ENCODE measurements at places on chromosomes 16 and 17.

- no peak for DNase-seq
Observed at GRCh38 chr17:15398736-15399331, 57.4 kb upstream of the TEKT3 start.

- DNase-seq: no peak
Observed at GRCh38 chr16:49466529-49466831, 92.9 kb downstream of the C16orf78 start.

DNA sequence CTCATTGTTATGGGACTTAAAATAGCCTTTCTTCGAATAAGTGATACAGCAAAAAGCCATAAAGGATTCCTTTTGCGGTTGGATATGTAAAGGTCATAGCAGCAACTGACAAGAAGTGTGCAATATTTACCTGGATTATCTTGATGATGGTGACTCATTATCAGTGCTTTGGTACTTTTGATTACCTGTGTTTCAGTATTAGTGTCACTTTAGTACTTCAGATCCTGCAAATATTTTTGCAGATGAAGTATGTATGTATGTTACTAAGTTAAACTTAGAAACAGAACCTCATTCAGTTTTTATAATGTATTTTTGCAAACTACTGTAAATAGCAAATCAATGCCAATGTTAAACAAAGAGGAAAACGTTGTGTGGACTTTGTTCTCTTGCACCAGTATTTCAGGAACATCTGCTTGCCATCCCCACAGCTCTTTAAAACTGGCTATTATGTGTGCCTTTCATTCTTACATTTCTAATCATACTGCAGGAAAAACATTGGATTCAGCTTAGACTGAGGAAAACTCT, 10.5 kb downstream of the CNEP1R1 start:
- DNase-seq: no peak

DNA sequence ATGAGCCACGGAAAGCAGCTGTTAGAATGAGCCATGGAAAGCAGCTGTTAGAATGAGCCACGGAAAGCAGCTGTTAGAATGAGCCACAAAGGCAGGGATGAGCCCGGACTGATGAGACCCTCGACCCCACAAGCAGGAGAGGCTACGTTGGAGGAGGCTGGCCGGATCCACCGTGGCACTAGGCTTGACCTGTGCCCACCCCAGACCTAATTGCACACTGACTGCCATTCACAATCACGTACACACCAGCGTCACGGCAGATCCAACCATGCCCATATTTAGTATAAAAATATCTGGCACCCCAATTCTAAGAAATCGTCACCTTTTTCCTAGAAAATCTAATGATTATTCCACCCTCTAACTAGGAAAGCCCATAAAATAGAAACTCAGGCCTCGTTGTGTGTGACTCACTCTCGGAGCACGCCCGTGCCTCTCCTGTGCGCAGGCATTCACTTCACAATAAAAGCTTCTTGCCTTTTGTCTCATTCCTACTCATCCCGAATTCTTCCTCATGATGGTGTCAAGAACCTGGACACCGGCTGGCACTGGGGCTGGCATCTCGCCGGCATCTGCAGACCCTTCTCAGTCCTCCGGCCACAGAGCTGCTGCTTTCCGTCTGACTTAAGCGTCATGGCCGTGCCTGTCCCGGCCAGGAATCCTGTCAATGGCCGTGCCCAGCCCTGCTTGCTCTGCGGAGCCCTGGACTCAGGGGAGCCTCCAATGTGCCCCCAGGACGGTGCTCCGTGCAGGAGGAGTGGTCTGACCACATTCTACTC, 5.5 kb upstream of the SECTM1 start:
- no peak for DNase-seq

DNA sequence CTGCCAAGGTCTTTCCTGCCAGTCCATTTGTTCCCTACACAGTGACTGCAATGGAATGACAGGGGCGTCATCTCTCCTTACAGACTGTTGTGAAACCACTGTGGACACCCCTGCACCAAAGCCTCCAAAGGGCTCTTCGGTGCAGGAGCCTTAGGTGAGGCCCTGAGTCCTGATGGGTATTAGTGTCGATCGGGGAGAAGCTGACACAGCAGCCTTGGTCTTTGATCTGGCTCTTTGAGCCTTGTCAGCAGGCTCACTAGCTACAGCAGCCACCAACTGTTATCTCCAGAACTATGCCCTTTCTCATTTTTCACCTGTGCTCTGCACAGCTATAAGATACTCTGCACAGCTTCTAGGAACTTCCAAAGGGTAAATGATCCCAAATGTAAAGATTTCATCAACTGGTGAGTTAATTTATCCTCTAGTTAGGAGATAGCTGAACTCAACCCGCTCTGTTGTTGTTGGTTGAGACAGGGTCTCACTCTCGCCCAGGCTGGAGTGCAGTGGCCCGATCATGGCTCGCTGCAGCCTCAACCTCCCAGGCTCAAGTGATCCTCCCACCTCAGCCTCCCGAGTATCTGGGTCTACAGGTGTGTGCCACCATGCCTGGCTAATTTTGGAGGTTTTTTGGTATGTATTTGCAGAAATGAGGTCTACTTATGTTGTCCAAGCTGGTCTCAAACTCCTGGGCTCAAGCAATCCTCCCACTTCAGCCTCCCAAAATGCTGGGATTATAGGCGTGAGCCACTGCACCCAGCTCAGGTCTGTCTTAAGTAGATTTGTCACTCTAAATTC, 19.7 kb downstream of the G6PC1 start:
- no peak for DNase-seq

GRCh38 chr16:50573279-50573678, 25.1 kb downstream of the NKD1 start:
- no peak for DNase-seq

- no peak for DNase-seq
Observed at GRCh38 chr16:11734025-11734652, 8.5 kb downstream of the TXNDC11 start.

DNA sequence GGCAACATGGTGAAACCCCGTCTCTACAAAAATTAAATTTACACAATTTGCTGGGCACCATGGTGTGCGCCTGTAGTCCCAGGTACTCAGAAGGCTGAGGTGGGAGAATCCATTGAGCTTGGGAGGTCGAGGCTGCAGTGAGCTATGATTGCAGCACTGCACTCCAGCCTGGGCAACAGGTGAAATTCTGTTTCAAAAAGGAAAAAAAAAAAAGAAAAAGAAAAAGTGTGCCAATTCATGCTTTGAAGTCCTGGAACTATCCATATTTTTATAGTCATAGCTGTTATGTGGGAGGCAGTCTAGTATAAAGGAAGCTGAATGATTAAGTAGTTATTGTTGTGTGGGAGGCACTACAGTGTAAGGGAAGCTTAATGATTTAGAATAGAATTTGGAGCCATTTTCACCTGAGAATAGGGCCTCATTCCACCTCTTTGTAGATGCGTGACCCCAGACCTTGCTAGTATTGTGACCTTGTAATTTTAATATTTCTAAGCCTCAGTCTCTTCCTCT, 31.6 kb downstream of the IQCK start:
- DNase-seq: no peak

- DNase-seq: no peak
Observed at GRCh38 chr16:83606486-83607030, 201.2 kb upstream of the HSBP1 start.

DNA sequence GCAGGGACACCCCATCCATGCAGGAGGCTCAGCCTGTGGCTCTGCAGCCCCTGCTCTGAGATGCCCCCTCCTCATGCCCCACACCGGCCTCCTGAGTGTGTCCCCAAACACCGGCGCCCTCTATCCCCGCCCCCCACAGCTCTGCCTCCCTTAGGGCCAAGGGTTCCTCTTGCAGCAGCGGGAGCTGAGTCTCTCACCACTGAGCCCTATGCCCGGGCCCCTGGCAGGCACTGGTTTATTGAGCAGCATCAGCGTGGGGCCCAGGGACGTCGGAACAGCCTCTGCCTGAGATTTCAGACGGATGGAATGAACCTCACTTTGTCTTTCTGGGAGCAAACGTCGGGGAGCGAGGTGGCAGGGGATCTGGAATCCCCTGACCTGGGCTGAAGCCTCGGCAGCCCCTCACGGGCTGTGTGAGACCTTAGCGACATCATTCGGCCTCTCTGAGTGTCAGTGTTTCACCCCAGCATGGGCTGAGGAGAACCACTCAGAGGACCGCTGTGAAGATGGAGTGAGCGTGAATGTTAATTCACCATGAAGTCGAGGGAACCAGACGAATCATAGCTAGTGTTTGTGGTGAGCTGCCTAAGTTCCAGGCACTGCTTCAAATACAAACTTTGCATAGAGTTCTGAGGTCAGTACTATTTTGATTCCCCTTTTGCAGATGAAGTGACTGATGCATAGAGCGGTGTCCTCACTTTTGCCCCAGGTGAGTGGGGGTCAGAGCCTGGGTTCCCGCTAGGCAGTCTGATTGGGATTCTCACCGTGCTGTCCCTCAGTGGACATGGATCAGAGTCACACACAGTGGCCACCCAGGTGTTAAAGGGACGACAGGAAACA, 5.3 kb upstream of the C16orf74 start:
- no peak for DNase-seq

- DNase-seq: no peak
Observed at GRCh38 chr17:27608328-27609230, 22.4 kb upstream of the LGALS9 start.

- DNase-seq: no peak
Observed at GRCh38 chr17:44906763-44907728, 7.8 kb upstream of the EFTUD2 start.

GRCh38 chr16:2384426-2384825, 43.9 kb upstream of the ABCA3 start:
- DNase-seq: no peak

DNA sequence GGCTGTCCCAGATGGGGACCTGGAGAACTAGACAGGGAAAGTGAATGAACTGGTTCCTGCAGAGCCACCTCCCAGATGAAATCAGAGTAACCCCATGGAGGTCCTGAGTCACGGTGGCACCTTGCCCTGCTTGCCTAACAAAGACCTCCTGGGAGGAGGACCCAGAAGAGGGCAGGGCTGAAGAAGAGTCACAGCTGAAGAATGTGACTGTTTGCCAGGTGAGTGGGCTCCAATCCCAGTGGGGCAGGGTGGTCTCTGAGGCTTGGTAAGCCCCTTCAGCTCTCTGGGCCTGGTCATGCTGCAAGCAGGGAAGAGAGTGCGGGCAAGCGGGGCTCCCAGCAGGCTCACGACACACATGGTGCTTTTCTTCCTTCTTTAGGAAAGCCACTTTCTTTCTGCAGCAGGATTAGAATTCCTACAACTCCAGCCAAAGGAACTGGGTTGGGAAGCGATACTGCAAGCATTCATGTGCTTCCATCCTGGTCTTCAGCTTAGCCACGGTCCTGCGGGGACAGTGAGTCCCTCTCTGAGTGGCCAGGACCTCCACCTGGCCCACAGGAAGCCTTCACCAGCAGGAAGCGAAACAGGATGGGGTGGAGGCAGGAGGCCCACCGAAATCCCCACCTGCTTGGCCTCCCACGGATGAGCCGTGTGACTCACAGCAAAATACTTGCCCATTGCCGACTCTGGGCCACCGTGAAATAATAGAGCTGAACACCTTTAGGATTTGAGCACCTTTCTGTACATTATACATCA, 4.3 kb downstream of the C16orf74 start:
- DNase-seq: no peak

DNA sequence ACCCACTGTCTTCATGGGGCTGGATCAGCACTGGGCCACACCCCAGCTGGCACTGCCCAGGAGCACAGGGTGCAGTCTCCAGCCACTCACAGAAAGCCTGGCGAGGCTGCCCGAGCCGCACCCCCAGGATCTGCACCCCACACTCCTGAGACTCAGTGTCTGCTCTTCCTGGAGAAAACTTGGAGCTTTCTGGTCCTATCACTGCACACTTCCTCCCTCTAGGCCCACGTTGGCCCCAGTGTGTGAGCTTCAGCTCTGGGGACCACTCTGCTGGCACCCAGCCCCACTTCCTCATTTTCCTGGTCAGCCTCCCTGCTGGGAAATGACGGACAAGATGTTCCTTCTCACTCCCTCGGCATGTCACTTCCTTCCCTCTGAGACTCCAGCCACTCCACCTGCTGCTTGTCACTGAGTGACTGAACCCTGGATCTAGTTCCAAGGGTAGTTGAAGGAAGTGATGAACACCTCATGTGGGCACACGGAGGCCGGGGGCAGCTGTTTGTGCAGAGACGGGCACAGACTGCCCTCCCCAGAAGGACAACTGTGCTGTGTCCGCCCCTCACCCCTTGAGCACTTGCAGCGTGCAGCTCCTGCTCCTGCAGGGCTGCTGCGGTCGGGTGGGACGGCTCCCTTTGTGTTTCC, 29.0 kb downstream of the ZC3H18 start:
- DNase-seq: no peak

GRCh38 chr17:42378959-42379594, 9.2 kb downstream of the STAT3 start:
- no peak for DNase-seq

- DNase-seq: no peak
Observed at GRCh38 chr16:17235147-17235815, 235.5 kb downstream of the XYLT1 start.

- DNase-seq: no peak
Observed at GRCh38 chr16:23826528-23827045, 9.2 kb upstream of the PRKCB start.

DNA sequence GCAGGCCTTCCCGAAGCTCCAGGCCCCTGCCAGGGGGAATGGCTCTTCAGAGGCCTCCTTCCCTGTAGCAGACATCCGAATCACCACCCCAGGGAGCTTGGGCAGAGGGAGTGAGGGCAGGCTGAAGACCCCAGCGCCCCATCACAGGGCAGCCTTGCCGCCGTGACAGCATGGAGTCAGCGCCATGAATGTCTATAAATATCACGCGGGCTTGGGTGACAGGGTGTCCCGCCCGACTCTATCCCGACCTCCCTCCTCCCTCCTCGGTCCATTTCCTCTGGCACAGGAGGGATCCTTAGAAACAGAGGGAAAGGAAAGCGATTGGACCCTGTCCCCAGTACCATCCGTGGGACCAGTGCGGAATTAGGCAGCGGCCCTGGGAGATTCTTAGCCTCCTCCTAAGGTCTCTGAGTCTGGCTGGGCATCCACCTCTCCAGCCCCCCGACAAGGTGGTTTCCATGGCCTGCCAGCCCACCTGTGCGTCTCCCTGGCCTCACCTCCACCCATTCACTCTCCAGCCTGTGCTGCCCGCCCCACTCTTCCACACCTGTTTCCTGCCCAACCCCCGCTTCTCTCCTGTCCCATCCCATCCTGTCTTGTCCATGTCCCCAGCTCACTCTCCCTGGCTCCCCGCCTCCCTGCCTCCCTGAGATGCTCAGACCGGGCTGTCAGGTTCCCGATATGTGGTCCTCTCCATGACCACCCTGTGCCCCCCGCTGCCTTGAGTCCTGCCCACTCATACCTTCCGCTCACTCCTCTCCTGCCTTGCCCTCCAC, 5.1 kb downstream of the ATP2A1 start:
- no peak for DNase-seq
